ENCODE measurements at places on chromosomes 1 and 21.

DNA sequence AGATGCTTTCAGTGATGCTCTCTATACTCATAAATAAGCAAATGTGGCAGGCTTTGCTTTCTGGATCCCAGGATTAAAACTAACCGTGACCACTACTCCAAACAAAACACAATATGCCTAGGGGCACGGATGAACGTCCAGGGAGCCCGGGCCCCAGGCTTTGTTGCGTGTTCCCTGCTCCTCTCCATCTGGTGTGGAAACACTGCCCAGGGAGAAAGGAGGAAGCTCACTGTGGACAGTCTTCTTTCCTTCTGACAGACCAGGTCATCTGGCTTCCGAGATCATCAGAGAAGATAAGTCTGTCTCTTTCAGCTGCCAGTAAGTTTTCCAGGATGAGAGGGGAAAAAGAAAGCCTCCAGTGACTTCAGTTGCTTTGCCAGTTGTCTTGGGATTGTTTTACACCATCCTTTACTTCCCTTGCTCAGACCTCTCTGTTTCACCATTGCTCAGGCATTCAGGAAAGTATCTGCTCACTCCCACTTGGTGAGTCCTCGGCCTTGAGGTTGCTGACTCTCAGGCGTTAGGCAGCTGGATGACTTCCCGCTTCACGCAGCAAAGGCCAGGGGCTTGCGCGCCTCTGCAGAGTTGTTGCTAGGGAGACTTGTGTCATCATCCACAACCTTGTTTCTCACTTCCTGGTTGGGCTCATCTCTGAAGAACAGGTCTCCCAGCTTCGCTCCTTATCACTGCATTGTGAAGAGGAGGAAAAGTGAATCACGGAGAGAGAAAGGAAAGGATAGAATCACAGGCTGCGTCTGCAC is 20.6 kb upstream of the PGD start:
- DNase-seq = peak; percentile 18

- no peak for DNase-seq
These were observed 229.6 kb upstream of the KIAA0040 start for GRCh38 chr1:175422156-175422555.

DNA sequence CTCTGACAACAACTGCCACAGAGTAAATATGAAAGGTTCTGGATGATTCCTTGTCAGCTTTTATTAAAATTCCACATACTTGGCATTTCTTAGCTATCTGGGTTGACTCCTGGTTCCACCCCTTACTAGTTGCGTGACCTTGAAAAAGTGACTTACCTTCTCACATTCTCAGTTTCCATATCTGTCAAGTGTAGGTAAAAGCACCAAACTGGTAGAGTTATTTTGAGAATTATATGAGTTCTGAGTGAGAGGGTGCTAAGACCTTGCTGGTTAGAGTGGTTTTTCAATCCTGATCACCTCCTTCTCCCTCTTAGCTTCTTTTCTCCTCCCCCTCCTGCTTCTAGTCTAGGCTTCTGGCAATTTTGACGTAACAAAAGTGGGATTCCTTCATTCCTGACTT is 83.4 kb upstream of the ABCD3 start:
- DNase-seq = peak; percentile 28

DNA sequence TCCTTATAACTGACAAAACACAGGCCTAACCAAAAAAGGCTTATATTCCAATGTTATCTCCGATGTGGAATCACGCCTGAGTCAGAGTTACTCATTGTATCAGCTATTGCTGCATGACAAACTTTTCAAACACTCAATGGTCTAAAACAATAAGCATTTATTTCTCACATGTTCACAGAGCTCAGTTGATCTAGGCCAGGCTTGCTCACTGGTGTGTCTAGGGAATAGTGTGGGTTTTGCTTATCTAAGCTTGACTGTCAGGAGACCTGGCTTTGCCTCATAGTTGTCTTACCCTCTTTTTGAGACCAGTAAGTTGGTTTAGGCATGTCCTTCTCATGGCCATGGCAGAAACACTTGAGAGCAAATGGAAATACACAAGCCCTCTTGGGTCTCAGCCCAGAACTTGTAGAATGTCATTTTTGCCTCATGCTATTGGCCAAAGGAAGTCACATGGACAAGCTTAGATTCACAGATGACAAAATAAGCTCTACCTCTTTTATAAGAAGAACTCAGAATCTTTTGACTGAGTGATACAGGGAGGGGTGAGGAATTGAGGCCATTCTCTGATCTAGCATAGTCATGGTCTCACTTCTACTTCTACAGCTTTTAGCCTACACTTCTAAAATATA is 130.8 kb downstream of the HMCN1 start:
- DNase-seq = peak; percentile 78

DNA sequence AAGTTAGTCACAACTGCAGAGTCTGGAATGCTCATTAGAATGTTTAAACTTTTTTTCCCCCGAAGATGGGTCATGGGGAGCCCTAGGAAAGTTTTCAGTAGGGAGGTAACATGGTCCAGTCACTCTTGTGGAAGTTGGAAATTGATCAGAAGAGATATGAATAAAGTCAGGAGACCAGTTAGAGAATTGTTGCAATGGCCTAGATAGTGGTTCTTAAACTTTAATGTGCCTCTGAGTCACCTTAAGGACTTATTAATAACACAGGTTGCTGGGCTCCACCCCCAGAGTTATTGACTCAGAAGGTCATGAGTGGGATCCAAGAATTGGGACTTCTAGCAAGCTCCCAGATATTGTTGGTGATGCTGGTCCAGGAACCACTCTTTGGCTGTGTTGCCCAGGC is 3.2 kb upstream of the TFAP2E start:
- DNase-seq = no peak

- DNase-seq = no peak
These were observed 257.4 kb upstream of the USP25 start for GRCh38 chr21:15472108-15473040.

DNA sequence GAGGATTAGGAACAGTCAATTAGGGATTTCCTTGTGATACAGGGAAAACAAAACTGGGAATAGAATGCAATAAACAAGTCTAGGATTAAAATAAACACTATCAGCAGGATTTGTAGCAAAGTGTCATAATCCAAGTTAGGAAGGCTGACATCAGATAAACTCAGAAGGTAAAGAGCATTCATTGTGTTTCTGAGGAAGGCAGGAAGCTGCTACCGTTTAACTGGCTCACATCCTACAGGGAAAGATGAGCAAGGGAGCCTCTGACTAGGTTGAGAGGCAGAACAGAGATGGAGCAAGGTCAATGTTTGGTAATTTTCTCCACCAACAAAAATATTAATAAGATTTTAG is 124.7 kb downstream of the POU2F1 start:
- no peak for DNase-seq

GRCh38 chr1:179493323-179493722 is 82.4 kb downstream of the NPHS2 start:
- DNase-seq = peak; percentile 1

- peak; percentile 51 for DNase-seq
These were observed 62.7 kb downstream of the PLPP3 start for GRCh38 chr1:56516539-56517252.

DNA sequence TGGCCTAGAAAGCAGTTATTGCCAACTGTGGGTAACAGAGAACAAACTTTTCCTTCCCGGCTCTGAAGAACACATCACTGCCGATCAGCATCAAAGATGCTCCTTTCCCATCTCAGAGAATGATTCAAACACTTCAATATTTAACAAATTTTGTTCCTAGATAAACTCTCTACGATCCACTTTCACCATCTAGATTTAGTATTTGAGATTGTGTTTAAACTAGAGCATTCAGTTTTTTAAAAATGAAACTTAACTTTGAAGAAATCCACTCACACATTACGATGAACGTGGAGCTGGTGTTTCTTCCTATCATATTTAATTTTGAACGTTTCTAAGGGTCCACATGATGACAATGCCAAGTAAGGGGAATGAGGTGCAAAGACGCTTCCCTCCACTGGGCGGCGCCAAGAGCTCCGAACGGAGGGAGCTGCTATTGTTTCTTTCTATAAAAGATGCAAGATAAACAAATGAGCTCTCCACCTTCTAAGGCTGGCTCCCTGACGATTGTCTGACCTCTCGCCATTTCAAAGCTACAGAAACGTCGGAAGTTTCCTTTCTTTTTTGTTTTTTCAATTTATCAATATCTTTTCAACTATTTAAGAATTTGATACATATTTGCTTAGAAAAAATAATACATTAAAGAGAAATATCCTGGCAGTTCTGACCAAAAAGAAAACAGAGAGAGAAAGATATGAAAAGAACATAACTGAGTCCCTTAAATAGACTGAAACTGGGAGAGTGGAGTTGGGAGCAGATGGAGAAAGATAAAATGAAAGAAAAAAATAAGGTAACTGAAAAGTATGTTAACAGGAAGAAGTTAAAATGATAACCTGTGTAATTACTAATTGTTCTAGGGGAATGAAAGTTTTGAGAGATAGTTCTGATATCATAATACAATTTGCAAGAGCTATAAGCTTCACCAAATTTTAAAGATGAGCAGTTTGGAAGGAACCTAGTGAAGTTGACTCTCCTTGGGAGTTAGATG is 4.4 kb upstream of the BARHL2 start:
- peak; percentile 38 for DNase-seq

GRCh38 chr21:29718081-29718815 is 221.5 kb downstream of the GRIK1 start:
- DNase-seq = no peak

GRCh38 chr1:55554611-55555010 is 339.4 kb upstream of the USP24 start:
- DNase-seq = no peak

- DNase-seq = no peak
These were observed 223.3 kb downstream of the GPATCH2 start for GRCh38 chr1:217407534-217408001.

DNA sequence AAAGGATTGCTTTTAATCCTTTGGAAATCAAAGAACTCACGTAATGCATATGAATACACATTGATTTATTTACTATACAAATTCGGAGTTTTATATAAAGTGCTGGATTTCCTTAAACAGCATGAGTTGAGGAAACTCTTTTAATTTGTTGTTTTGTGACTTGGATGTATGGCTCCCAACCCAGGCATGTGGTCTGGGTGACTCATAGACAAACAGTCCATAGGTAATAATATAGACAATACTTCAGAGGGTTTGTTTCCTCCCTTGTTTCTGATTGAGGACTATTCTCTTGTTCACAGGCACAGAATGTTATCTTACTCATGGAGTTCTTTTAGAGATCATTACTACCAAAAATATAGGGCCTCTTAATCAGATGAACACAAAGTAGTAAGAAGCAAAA is 43.8 kb downstream of the XPR1 start:
- DNase-seq = no peak

- DNase-seq = no peak
These were observed 314.3 kb downstream of the HHIPL2 start for GRCh38 chr1:222233444-222234158.

DNA sequence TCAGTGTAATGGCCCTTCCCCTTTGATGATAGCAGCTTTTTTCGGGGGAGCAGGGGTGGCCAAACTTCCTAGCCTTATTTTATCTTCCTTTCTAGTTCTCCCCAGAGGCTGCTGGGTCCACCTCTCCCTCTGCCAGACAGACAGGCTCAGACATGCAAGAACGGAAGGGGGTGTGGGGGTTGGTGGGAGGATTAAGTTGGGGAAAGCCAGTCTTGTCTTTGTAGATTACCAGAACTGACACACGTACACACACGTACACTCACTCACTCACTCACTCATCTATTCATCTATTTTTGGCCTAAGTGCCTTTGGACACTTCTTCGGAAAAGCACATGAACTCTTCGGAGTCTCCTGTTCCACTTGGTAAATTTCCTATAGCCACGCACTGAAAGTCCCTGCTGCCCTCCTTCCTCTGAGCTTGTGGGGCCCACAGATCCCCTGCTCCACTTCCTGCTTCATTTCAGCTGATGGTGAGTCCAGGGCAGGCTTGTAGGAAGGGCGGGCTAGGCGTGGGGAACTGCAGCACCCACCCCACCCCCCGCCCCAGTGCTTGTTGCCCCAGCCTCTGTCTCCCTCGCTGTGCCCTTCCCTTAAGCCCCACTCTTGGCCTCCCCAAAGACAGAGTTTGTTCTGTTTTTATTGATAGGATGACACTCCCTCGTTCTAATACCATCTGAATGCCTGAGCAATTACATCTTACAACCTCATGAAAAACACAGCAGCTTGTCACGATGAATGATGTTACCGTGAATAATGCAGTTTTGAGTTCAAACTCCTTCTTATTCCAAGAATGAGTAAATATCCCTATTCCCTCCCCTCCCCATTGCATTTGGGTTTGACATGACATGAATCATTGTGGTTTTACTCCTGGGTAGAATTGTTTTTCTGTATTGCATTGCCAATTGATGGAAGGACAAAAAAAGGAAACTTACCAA is 60.7 kb upstream of the ATP5PO start:
- peak; percentile 94 for DNase-seq

DNA sequence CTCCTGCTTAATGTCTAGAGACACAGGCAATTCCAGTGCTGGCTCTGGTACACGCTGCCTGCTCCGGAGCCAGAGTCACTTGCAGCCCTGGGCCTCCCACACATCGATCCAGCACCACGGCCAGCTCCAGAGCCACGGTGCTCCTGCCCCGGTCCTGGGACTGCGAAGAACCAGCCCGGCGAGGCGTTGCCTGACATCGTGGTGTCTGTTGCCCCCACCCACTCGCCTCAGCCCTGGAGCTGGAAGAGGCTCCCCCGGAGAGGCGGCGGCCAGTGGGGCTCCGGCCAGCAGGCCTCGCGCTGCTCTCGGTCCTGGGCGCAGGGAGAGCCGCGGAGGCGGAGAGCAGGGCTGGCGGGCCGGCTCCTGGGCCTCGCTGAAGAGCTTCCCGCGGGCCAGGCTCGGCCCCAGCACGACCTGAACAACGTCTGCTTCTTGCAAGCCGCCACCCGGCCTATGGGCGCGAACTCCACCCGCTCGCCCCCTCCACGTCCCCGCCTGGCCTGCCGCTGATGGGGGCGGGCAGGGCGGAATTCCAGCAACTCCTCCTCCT is 364.8 kb downstream of the CEP170 start:
- DNase-seq = no peak

GRCh38 chr21:35833991-35834390 is 226.3 kb downstream of the SETD4 start:
- no peak for DNase-seq

DNA sequence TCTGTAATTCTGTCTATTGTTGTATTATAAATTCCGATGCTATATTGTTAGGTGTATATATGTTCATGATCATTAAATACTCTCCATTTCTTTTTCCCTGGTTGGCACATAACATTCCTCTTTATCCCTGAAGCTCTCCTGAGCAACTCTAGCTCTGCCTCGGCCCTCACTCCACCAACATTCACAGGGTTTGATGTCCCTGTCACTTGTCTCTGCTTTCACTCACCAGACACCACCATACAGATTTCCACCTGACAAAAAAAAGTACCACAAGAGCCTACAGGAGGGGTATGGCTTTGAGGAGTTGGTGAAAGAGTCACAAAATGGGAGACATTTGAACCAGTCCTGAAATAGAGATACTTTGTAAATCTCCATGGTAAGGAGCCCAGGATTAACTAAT is 8.8 kb upstream of the TSPEAR start:
- DNase-seq = no peak

GRCh38 chr1:234977875-234978396 is 150.7 kb downstream of the TOMM20 start:
- DNase-seq = no peak

DNA sequence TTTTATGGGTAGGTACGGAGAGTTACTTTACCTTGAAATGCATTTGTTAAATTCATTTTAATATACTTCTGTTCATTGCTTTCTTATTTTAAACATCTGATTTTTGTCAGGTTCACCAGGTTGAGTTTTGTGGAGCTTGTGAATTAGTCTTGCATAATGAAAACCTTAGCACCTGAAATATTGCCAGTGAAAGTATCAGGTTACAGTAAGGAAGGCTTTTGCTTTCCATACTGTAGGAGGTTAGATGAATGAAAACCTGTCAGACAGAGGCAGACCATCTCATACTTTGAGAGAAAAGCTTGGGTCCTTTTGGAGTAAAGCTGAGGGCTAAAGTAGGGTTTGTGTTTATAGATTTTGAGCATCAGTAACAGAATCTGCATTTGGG is 34.7 kb downstream of the THRAP3 start:
- no peak for DNase-seq

- DNase-seq = no peak
These were observed 16.6 kb downstream of the SLC1A7 start for GRCh38 chr1:53125623-53126360.

All from AG10803 (cell line).